Stimulated activated memory B cell treated with anti-CD40 and anti-IgM and Interleukin-4, amounts not matched to agents 10 μg/mL and 1 μg/mL and 100 μg/mL, for 72 hours (primary cell): ENCODE measurements at places on chromosomes 1 and 21.

- no peak for ATAC-seq
Observed at GRCh38 chr1:85611856-85612255, 31.3 kb downstream of the CCN1 start.

DNA sequence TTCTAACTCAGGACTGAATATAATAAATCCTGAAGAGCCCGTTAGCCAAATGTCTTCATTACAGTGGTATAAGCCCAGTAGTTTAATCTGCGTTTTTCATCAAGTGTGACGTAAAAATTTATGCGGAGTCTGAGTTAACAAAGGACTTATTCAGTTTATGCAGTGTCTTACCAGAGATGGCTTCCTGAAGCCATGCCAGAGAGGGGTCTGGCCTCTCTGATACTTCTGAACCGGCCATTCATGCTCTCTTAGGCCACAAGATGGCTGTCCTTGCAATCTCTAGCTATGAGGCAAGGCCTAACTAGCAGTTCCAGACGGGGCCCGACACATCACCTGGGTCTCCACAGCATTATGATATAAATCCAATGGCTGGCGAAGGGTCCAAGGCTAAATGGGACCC lies 101.4 kb downstream of the TEX35 start:
- no peak for ATAC-seq

GRCh38 chr1:184870319-184870718 lies 104.0 kb downstream of the NIBAN1 start:
- no peak for ATAC-seq

DNA sequence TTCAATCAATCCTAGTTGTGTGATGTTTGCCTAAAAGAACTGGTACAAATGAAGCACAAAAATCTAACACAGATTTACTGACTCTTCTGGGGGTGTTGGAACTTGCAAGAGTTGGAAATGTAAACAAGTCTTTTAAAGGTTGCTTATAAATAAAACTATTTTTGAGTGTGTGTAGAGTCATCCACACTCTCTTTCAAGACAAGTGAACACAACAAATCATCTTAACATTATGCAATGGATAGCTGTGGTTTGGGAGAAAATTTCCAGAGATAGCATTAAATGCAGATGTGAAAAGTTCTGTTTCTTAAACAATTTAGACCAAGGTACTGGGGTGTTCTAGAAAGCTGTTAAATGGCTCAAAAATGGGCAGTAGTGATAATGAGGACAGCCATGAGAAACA lies 28.7 kb downstream of the C1orf87 start:
- no peak for ATAC-seq

DNA sequence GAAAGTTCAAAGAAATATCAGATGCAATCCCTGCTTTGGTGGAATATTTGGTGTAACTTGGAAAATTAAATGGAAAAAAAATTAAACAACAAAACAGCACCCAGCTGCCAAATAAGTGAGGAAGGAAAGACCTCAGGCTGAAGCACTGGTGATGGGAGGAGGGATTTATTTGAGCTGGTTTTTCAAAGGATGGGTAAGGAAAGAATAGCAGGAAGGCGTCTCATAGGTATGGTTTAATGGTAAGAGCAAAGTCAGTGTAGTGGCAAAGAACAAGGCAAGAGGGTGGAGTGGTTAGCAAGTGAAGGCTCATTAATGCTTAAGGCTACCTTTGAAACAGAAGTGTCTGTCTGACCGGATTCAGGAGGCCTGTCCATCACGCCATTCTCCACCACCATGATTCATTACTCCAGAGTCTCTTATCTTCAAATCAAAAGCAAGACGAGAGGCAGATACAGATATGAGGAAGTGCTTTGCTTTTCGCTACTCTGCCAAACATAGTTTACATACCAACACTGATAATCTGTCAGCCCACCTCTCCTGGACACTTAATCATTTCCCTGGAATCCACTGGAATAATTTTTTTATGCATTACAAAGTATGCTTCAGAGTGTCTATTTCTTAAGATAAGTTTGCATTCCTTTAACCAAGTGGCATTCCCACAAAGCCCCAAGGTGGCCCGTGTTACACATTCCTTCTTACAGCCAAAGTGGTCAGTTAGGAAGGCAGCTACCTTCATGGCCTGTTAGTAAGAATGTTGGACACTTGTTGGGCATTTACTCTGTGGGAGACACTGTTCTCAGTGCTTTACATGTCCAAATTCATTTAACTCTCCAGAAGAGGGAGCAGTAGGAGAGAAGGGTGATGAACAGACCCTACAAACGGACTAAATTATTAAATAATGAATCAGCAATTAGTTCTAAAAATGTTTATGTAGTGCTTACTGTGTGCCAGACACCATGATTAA lies 146.6 kb downstream of the ROR1 start:
- no peak for ATAC-seq

DNA sequence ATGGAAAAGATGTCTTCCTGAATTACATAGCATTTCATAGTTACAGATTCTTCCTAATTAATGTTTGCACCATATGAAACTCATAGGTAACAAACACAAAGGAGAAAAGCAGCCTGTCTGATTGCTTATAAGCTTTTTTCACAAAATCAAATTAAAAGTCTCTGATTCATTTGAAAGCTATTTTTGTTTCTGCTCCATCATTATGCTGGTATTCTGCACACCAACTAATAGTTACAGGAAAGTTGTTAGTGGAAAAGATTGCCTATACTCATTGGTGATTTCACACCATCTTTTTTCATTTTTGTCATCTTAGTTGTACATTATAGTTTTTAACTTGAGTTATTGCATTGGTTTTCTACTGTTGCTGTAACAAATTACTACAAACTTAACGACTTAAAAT lies 70.0 kb downstream of the PRKAA2 start:
- no peak for ATAC-seq

DNA sequence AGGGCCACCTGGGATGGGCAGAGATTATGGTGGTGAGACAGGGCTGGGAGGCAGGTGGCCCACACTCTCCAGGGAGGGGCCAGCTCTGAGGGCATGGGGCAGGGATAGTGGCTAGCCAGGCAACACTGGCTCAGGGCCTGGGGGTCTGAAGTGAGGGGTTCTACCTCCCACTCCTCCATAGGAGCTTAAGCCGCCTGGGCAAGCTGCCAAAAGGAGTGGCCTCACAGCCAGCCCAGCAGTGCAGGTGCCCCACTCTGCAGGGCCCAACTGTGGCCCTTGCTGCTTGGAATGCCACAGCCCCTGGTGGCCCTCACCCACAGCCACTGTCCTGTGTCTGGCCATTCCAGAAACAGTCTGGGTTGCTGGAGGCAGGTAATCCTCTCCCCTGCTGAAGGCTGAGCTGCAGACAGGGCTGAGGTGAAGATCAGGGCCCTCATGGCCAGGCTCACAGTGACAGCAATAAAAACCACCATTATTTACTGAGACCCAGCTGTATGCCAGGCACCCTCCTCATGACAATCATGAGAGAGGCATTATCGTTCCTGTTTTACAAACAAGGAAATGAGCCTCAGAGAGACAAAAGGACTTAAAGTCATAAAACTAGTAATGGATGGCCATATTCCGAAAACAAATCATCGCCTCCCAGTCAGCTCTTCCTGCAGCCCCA lies 31.0 kb downstream of the KIF21B start:
- ATAC-seq = no peak

DNA sequence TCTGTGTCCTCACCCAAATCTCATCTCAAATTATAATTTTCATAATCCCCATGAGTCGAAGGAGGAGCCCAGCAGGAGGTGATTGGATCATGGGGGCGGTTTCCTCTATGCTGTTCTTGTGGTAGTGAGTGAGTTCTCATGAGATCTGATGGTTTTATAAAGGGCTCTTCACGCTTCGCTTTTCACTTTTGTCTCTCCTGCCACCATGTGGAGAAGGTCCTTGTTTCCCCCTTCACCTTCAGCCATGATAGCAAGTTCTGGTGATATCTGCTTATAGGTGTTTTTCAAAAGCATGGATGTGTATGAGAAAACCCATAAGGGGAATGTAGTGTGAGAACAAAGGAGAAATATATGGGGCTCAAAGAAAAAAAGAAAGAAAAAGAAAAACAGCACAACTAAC lies 405.9 kb upstream of the RGS18 start:
- no peak for ATAC-seq

- ATAC-seq = no peak
Observed at GRCh38 chr1:31444725-31445448, 31.9 kb downstream of the SERINC2 start.

- ATAC-seq = no peak
Observed at GRCh38 chr21:30515681-30516080, 13.7 kb upstream of the KRTAP19-5 start.

DNA sequence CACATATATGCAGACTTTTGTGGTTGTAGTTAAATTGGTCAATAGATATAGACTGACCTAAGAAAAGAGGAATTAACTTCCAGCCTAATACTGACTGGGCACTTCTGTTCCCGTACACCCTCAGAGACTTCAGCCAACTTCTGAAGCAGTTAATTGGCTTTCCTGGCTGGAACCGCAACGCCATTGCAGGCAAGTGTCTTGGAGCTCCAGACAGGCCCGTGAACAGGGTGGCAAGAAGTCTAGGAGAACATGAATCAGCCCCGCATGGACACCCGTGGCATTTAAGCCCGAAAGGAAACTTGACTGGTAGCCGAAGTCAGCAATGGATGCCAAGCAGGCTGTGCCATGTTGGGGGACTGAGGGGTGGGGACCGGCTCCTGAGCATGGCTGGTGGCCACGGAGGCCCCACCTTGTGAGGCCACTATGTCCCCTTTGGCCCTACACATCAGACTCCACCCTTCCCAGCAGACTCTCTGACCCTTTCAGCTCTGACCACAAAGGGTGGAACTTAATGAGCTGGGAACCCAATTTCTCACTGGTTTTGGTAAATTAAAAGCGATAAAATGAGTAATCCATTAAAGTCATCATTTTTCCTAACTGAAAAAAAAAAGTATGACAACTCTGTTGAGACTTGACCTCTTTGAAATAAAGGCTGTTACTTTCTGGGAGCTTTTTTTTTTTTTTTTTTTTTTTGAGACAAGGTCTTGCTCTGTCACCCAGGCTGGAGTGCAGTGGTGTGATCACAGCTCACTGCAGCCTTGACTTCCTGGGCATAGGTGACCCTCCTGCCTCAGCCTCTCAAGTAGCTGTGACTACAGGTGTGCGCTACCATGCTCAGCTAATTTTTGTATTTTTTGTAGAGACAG lies 54.1 kb downstream of the RUNX1 start:
- ATAC-seq = no peak
